ENCODE measurements at places on chromosomes 3 and 15. TPM values are rescaled to one million over a fixed set of nuclear protein-coding genes. Genes with fewer than 3 reads are reported as not detected.

Gene NAALADL2
- total RNA-seq, result 21.0 TPM

Gene IGSF10
- total RNA-seq, result 34.6 TPM

Gene CSPG5
- 0.14 TPM for total RNA-seq

Gene LRTM1
- not detected for total RNA-seq

Gene ITIH1
- not detected for total RNA-seq
